ENCODE measurements at places on chromosomes 6 and 20. TPM values are rescaled to one million over a fixed set of nuclear protein-coding genes. Genes with fewer than 3 reads are reported as not detected.

BPIFB4 gene
- total RNA-seq, result not detected

B3GAT2 gene
- total RNA-seq, result 0.05 TPM

EMILIN3 gene
- total RNA-seq, result 1.4 TPM

ROS1 gene
- total RNA-seq, result not detected

OOEP gene
- not detected for total RNA-seq

NHSL1 gene
- 13.3 TPM for total RNA-seq

MEP1A gene
- total RNA-seq, result not detected

DAAM2 gene
- 62.7 TPM for total RNA-seq

EHMT2 gene
- total RNA-seq, result 26.8 TPM

ADISSP gene
- total RNA-seq, result 20.2 TPM

All from posterior vena cava (tissue), 2 donors.